Stimulated activated CD4-positive, alpha-beta T cell treated with anti-CD3 and anti-CD28 coated beads, Interleukin-15, amount 100 ng/mL, for 24 hours (primary cell): ENCODE measurements at places on chromosomes 3 and 15.
A peak's percentile ranks its signal among the peaks of the same experiment; 100 is the strongest.

- no peak for DNase-seq
Measured at GRCh38 chr3:99934975-99935797, 117.5 kb downstream of the CMSS1 start.

- no peak for DNase-seq
Measured at GRCh38 chr3:155919728-155920127, 49.3 kb downstream of the GMPS start.

GRCh38 chr15:38042707-38043445, 108.4 kb downstream of the TMCO5A start:
- DNase-seq: no peak

- DNase-seq: no peak
Measured at GRCh38 chr15:62412686-62413085, 247.6 kb upstream of the C2CD4B start.

DNA sequence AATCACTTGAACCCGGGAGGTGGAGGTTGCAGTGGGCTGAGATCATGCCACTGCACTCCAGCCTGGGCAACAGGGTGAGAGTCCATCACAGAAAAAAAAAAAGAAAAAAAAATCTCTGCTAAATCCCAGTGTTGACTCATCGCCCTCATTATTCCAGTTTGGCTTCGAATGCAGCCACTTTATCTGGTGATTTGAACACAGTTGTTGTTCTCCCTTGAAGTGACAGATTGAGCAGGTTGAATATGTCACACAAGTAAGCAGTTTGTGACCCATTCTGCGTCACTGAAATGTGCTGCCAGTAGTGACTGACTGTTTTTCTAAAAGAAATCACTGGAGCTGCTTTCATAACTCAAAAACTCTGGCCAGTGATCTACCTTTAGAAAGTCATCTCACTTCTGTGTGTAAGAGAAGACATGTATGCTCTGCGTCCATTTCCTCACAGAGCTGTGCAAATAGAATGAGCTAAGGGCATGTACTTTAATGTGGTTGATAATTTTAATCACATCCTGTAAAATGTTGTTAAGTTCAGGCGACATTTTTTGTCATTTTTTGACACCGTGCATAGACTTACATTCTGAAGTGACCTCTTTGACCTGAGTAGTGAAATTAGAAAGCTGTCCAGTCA, 12.5 kb downstream of the DOCK3 start:
- no peak for DNase-seq

- no peak for DNase-seq
Measured at GRCh38 chr15:91209726-91210125, 109.7 kb downstream of the SV2B start.

DNA sequence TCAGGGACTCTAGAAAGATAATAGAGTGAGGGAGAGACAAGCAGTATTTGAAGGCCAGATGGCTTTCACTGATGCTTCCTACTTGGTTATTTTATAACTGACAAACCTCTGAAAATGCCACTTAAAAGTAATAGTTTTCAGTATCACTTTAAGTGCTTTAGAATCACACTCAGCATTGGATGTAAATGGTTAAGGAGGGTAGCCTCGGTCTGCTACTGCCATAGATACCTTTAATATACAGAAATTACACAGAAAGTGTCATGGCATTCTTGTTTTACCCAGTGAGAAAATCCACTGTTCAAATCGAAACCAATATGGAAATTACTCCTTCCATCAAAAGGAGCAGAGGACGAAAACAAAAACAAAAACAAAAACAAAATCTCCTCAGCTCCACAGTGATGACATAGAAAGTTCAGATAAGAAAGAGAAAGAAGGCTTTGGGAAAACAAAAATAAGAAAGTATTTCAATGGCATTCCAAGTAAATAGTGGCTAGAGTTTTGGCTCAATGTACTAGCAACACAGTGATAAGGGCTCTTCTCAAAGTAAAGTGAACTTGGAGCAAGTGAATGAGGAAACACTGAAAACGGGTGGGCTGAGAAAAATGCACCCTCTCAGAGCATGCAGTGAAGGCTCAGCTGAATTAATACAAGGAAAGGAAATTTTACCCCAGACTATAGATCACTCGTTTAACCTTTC, 43.2 kb upstream of the CD47 start:
- no peak for DNase-seq

GRCh38 chr3:46406443-46406787, 451 bp downstream of the CCR5AS start:
- DNase-seq: no peak

DNA sequence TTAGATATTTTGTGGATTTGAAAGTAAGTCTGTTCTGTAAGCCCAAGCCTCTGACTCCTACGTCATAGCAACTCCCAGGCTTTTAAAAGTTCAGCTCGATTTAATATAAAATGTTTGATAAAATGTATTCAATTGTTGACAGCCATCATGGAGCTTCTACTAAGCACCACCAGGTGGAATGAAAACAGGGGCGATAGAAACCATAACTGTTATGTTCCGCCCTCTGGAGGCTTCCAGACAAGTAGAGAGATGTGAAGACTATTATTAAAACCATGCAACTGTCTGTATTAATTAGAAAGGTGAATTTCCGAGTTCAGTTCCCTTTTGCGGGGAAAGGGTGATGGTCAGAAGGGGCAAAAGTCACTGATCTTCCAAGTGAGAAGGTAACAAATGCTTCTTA, 292.2 kb downstream of the NR2F2 start:
- DNase-seq: no peak

DNA sequence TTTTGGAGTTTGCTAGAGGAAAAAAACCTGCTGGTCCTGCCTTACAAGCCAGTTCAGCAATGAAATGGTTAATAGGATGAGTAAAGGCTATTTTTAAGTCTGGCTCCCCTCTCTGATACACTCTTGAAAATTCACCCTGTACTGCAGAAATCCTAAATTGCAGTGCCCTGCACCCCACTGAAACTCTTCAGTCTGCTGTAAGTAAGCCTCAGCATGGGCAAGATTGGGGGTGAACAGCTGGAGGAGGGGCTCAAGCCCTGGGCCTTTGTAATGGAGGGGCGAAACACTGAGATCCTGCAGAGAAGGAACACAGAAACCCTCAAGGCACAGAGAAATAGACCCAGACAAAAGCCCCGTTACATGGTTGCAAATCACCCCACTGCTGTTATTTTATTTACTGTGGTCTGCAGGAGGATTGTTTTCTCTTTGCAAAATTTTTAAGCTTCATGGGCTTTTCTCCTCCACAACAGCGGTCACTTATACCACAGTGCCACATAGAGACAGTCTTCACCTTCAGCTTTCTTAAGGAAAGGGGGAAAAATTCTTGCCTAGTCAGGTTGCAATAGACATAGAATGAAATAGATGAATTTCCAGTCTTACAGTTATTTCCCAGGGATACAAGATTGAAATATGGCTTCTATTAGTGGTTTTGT, 45.0 kb downstream of the SOX2 start:
- DNase-seq: no peak

GRCh38 chr15:93829115-93829870, 402.1 kb upstream of the MCTP2 start:
- no peak for DNase-seq

DNA sequence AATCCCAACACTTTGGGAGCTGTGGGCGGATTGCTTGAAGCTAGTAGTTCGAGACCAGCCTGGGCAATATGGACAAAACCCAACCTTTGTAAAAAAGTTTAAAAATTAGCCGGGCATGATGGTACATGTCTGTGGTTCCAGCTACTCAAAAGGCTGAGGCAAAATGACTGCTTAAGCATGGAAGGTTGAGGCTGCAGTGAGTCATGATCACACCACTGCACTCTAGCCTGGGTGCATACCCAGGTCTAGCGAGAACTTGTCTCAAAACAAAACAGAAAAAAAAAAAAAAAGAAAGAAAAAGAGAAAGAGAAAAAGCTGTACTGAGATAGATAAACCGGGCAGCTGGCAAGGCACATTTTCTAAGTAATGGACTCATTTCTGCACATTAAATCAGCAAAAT, 10.6 kb downstream of the ARPP19 start:
- peak; percentile 71 for DNase-seq

- peak; percentile 5 for DNase-seq
Measured at GRCh38 chr15:94844538-94845389, 613.4 kb downstream of the MCTP2 start.

DNA sequence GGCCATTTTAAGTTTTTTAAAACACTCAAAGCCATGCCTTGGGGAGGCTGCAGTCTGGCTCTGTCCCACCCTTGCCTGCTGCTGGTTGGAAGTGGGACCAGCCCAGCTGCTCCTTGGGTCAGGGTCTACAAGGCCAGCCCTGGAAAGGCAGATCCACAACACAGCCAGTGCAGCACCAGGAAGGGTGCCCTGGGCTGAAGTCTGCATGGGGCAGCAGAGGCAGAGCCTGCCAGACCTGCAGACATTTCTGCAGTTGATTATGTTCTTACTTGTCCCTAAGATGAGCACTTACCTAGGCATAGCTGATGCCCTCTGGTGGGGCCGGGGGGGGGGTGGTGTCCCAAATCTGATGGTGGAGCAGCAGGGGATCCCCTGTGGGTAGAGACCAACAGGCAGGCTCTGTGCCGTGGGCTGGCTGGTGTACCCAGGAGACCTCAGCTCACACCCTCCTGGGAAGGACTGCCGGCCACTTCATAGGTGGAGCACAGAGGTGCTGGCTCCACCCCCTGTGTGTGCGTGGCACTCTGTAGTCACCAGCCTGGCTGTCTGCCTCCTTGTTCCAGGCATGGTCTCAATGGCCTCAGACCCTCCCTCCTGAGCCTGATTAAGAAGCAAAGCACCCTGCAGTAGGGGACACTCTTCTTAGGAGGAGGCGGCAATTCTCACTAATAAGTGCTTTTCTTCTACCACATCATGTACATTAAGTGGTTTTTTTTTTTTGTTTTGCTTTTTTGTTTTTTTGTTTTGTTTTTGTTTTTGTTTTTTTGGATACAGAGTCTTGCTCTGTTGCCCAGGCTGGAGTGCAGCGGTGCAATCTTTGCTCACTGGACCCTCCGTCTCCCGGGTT, 97.4 kb upstream of the KLF13 start:
- no peak for DNase-seq

DNA sequence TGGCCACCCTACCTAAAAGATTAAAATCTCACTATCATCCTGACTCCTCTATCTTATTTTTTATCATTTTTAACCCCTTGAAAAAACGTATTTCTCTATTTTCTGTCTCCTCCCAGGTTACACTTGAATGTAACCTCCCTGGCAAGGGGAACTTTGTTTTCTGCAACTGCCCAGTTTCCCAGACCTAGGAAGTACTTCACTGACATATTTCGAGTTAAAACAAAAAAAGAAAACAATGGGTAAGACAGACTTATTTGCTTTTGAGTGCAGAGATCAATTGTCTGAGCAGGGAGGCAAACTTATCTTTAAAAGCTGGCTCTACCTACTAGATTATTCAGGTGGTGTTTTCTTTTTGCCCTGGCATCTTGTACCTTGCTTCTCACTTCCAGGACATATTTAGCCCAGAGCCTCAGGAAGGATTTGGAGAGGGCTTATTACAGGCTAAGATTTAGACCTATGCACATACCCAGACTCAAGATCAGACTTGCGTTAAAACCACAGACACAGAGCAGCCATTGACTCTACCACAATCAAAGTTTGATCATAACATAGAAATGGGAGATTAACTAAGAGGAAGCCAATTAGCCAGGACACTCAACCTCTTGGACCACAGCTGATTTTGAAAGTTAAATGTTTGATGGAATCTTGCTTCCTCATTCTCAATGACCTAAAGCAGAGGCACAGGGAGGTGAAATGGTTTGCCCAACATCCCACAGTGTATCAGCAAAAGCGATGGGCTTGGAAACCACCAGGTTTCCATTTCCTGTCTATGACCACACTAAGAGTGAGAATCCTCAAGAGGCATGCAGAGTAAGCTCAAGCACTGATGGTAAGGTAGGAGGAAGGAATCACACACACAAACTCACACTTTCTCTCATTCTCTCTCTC, 169.5 kb upstream of the THBS1 start:
- peak; percentile 10 for DNase-seq

DNA sequence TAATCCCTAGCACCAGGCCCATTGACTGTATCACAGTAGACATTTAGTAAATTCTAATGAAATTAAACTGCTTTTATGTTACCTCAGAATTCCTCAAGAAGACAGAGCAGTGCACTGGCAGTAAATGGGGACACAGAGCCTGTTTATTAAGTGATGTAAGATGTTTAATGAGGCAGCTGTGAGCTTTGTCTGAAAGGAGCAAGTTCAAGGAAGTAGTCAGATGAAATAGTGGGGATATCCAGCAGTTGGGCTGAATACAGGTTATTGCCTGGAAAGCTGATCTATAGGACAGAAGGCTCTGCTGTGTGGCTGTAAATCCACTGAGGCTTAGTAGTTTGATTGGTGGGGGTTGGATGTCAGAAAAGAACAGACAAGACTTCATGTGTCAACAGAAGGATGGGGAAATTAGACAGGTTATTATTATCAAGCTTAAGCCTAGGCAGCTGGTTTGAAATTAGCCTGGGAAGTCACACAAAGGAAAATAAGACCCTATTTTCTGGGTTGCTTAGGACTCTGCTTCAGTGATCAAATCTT, 62.2 kb downstream of the PFN2 start:
- no peak for DNase-seq

DNA sequence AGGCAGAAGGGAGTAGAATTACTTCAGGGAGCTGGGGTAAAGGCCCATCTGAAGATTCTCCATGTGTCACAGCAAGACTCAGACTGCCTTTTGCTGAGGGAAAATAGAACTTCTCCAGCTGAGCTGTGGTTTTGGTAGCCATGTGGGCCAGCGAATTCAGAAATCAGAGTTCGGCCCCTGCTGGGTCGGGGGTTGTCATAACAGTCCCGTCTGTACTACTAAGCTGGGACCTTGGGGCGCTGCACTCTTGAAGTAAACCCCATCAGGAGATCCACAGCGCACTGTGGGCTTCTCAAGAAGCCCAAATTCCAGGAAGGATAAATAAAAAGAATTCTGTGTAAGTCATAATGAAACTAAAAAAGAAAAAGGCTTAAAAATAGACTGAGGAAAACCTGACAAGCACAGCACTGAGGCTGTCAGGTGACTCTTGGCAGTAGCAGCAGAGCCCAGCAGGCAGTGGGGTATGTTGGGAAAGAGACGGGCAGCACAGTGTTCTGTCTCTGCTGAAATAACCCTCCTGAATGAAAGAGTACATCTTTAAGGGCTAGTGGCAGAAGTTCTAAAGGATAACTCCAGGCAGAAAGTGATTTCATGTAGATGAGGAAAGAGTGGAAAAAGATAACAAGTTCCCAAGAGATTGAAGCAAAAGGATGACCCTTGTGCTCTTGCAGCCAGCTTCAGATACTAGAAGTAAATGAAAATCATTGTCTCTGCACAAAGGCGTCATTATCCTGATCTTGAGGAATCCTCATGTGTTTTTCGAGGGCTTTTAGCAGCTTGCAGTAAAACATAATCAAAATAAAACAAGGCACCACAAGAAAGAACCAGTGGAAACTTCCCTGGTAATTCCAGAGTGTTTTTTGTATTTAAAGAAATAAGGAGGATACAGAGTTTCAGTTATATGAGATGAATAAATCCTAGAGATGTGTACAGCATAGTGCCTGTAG, 74.5 kb downstream of the RAB7A start:
- DNase-seq: peak; percentile 82

- DNase-seq: peak; percentile 11
Measured at GRCh38 chr3:127456471-127457093, 134.0 kb downstream of the TPRA1 start.

DNA sequence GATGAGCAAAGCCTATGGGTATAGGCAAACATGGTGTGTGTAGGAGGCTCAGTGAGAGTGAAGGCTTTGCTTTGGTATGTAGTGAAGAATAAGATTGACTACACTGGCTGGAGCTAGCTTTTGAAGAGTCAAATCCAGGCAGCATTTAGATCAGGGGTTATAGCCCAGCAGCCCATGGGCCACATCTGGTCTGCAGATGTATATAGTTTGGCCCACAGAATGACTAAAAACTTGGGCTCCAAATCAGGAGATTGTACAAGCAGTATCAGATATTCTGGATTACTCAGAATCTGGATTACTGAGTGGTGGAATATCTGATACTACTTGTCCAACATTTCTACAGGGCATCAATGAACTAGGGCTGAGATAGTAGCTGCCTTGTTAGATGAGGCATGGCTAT, 92.9 kb upstream of the FGF7 start:
- no peak for DNase-seq
